ENCODE measurements at places on chromosomes 13 and 19. TPM values are rescaled to one million over a fixed set of nuclear protein-coding genes. Genes with fewer than 3 reads are reported as not detected.

ZNF726 gene
- 14.2 TPM for polyA plus RNA-seq

CCDC8 gene
- polyA plus RNA-seq = 50.7 TPM

CEACAM3 gene
- polyA plus RNA-seq = 0.12 TPM

SYT5 gene
- polyA plus RNA-seq = 0.30 TPM

CNN1 gene
- 3.3 TPM for polyA plus RNA-seq

FUT2 gene
- 3.3 TPM for polyA plus RNA-seq

All from renal pelvis (tissue), 12 donors.